ENCODE measurements at places on chromosomes 4 and X.

DNA sequence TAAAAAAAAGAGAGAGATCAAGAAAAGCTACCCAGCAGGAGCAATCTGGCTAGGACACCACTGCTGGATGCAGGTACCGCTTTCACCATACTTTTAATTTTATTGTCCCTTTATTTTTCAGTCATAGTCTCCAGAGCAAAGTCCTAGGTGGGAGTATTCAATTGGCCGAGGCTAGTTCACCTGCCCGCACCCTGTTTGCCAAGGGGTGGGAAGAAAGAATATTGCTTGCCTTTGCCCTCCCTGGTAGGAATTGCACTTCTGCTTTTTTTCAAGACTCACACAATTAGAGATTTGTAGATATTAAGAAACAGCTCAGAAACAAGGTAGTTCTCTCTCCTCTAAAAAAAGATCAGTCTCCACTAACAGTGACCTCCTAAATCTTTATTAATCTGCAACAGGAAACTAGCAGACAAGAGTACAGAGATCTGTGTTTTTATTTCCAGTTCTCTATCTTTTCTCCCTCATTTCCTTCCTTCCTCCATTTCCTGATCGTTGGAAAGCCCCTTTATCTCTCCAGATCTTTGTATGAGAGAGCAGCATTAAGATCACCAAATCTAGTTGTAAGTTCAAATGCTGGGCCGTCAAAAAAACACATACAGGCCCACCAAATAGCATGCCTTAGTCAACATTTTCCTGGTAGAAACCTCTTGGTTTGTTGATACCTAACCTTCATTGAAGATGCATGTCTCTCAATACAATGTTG lies 9.4 kb upstream of the RPGR start:
- DNase-seq = no peak

- DNase-seq = no peak
Observed at GRCh38 chr4:36508394-36508793, 227.0 kb downstream of the DTHD1 start.

- DNase-seq = no peak
Observed at GRCh38 chr4:878796-879728, 53.1 kb downstream of the GAK start.

DNA sequence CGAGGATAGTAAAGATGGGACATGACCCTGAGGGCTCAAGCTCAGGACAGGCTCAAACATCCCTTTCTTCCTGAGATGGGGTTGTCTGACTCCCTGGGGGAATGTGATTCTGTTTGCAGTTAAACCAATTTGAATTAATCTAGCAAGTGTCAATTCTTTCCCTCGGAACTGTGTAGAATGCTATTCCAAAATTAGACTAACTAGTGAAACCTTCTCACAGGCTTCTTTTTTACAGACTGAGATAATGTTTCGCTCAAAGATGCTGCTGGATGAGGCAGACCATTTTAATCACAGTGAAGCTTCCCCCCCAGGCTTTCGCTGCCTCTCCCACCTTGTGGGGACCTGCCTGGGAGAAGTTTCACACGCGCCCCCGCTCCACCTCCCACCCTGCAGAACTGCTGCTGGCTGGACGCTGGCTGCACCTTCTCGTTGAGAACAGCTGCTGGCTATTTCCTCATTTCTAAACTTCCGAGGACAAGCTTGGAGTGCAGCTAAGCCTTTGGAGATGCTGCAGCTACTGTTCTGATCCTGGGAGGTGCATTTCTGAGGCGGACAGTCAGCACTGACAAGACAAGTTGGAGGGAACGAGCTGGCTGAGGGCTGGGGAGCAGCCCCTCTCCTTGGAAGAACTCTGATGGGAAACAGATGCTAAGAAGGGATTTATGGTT lies 297.8 kb downstream of the RAPGEF2 start:
- no peak for DNase-seq

- no peak for DNase-seq
Observed at GRCh38 chrX:47607091-47607490, 12.6 kb downstream of the SYN1 start.

GRCh38 chrX:19659929-19660328 lies 144.6 kb upstream of the MAP3K15 start:
- no peak for DNase-seq

DNA sequence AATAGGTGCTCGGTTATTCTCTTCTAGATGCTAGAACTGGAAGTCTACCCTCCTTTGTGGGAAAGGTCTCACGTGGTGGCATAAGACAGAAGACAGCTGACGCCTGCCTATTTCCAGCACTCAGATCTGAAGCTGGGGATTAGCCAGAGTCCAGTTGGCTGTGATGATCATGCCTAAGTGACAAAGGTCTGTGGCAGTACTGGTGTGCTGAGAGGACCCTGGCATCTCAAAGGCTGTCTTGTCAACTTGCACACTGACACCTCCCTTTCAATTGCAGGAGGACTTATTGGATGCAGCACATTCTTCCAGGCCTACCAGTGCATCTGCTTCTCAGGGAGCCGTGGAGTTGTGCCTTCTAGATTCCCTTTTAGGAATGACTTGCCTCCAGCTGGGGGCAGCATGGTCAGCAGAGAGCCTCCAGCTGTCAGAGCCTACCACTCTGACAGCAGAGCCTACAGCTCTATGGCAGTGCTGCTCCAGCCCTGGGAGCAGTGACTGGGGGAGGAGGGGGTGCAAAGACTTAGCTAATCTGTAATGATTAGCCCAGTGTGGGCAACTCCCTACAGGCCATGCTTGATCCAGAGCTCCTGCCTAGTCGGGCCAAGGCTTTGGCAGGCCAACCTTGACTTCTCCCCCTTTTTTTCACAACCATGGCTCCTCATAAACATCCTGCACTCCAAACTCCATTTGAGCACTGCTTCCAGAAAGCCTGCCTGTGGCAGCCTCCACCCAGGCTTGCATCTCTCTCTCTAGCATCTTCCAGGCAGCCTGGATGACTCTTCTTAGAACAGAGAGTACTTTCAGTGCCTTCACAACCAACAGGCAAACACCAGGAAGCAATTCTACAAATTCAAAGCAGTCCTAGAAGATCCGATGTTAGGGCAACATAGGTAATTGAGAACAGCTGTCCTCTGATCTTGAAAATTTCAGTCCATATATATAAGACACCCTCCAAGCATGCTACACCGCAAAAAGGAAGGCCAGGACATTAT lies 13.8 kb upstream of the FGFBP2 start:
- no peak for DNase-seq

DNA sequence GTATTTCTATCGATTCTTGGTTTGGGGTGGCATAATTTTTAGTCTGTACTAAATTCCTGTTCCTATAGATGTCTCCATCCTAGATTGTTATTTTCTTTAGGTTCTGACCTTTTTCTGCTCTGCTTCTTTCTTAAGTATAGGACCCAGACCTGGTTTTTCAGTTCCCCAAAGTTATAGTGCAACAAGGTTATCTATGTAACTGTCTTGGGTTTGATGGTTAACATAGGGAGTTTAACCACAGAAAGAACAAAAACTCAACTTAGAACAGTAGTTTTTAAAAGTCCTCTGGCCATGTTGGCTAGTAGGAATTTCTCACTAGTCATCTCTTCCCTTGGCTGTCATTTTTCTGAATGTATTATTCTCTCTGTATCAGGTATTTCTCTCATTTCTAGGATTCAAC lies 38.8 kb upstream of the MAD2L1 start:
- DNase-seq = no peak

GRCh38 chr4:6495296-6495590 lies 22.8 kb upstream of the PPP2R2C start:
- DNase-seq = no peak
